MCF 10A (cell line): ENCODE measurements at places on chromosomes 7 and 10. TPM values are rescaled to one million over a fixed set of nuclear protein-coding genes. Genes with fewer than 3 reads are reported as not detected.

DNA sequence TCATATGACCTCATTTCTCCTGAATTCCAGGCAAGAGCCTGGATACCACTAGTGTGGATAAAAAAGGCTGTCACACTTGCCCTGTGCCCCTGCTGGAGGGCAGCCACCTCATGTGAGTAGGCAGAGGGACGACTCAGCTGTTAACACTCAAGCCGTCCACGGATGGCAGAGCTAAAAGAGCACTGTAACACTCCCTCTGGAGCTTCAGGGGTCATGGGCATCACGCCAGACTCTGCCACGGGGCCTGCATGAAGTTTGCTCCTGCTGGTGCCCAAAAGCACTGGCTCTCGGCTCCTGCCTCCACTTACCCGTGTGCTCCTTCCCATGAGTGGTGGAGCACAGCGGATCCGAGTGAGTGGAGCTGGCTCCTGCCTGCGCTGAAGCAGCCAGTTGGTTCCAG, 919.8 kb upstream of the C7orf33 start:
- no peak for DNase-seq

GRCh38 chr10:31630861-31631567, 297.6 kb downstream of the ARHGAP12 start:
- DNase-seq: no peak

DNA sequence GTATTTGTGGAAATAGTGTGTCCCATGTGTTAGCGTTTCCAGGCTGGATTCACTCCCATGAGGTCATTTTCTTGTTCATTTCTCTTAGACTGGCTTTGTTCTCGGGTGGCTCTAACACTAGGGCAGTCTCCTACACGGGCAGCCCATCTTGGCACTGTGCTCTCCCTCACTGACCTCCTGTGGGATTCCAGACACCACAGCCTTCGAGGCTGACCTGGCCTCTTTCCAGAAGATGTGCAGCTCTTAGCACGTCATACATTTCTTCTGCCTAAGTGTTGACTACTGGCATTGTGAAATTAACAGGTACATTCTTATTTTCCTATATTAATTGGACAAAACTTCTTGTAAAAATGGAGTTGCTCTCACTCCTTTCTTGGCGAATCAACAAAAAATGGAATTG, 72.8 kb downstream of the INSYN2A start:
- no peak for DNase-seq

Gene COX15
- 50.7 and 55.3 TPM in 2 replicates for total RNA-seq

Gene GPR85
- 0.07 and 0.61 TPM in 2 replicates for total RNA-seq

DNA sequence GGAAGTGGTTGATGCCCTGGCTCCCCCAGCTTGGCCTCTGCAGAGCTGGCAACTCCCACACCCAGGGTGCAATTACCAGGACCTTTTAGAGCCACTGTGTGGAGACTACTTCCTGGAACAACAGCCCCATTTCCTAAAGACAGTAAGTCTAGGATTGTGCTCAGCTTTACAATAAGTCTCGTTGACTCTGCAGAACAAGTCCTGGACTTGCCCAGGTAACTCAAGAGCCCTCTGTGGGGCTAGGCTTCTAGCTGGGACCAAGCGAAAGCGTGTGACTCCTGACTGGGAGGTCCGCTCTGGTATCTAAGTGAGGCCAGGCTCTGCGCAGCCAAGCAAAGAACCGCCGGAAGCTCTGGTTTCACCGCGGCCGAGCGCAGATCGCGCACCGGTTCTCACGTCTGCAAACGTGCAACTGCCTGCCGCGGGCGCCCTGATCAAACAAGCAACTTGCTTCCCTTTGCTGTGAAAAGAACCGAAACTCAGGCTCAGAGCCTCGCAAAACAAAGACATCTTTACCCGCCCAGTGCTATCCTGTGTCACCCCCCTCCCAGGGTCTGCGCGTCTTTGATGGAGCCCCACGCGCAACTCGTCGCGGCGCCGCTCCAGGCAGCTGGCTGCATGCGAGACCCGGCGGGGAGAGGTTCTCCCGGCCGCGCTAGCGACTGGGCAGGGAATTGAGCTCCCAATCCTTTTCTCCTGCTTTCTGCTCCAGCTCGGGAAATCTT, 4.4 kb upstream of the PDLIM1 start:
- no peak for DNase-seq

DNA sequence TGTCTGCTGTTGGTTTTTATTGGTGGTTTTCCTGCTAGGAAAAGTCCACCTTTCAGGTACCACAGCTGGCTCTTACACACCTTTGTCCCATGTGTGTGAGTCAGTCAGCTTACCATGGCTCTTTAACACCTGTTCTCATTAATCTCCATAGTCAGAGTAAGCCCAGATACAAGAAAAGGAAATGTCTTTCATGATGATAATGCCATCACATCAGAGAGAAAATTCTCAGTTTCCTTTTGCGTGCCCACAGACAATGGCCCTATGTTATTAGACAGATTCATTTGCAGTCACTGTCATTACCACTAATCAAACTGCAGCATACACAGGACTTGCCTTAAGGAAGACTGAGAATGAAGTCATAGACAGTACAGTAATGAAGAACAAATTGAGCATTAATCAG, 1583.6 kb upstream of the LRRTM3 start:
- DNase-seq: no peak

- DNase-seq: no peak
Measured at GRCh38 chr10:10528563-10528910, 489.1 kb upstream of the CELF2 start.

DNA sequence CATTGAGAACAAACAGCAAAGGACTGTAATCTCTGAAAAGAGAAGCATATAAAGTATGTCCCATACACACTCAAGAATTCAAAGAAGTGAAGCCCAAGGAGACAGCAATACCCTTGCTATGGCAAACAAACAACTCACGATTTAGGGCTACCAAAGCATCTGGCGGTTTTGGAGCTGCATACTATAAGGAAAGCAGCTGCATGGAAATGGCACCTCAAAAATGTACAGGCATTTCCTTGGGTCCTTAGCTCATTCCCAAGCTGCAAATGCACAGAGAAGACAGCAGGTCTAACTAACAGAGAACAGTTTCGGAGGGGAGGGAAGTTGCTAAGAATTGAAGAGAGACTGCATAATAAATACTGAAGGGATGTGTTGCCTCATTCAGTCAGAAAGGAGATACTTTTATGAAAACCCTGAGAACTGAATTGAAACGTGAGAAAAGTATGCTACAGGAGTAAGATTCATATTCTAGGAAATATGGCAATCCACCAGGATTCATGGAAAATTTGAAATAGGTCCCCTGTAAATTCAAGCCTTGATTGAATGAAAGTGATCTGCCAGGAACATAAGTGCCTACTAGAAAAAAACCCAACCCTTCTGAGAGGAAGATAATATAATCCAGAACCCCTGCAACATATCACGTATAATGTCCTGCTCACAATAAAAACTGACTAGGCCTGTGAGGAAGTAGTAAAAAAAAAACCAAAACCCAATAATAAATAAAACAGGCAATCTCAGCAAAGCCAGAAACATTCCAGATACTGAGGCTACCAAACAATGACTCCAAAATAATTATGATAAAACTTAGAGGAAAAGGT, 36.4 kb downstream of the CUBN start:
- no peak for DNase-seq

DNA sequence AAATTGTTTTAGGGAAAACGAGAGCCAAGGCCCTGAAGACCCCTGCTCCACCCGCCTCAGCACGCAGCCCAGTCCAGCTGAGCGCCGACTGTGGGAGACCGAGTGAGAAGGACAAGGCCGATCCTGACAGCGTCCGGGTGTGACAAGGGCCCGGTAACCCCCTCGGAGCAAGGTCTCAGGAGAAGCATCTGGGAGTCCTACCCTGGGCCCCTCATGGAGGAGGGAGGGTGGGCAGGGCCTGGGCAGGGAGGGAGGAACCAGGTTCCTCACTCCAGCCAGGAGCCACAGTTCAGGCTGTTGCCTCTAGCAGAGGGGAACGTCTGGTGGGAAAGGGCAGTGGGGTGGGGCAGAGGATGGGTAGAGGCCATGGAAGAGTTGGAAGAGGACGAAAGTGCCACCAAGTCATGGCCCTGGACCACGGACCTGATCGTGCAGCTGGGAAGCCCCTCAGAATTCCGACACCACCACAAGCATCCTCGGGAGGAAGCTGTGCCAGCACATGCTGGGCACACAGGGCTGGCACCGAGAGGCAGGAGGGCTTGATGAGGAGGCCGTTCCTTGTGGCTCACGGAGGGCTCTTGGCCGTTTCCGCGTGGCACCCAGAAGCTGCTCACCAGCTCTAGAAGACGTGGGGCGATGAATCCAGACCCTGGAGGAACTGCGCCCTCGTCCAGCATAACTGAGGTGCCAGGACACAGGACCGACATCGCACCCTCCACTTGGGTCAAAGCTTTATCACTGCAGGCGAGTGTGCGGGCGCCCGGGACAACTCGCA, 2.2 kb upstream of the KNDC1 start:
- DNase-seq: no peak

DNA sequence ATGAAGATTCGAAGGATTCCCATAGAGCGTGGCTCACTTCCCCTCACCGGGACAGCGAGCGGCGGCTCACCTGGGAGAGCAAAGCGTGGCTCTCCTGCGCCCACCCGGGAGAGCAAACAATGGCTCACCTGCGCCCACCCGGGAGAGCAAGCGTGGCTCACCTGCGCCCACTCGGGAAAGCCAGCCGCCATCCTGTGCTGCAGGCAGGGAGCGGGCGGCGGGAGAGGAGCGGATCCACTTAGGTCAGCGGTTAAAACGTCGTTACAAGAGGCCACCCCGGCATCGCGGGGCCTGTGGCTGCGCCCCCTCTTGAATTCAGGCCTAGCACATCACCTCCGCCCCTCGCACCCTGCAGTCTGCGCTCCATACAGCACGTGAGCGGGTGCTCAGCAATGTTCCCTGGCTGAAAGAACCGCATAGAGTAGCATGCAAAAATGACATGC, 461 bp upstream of the FIGNL1 start:
- DNase-seq: no peak

- DNase-seq: no peak
Measured at GRCh38 chr7:151176401-151176800, 8.9 kb upstream of the GBX1 start.
